CD14-positive monocyte (primary cell): ENCODE measurements at places on chromosomes 3 and 15. TPM values are rescaled to one million over a fixed set of nuclear protein-coding genes. Genes with fewer than 3 reads are reported as not detected.
A peak's percentile ranks its signal among the peaks of the same experiment; 100 is the strongest.

Gene CHRD
- not detected for polyA plus RNA-seq

Gene NDN
- polyA plus RNA-seq = 4.3 TPM

Gene OR4F6
- not detected for polyA plus RNA-seq

Gene TM4SF18
- polyA plus RNA-seq = not detected

Gene SLC12A1
- polyA plus RNA-seq = not detected

Gene GPR149
- polyA plus RNA-seq = not detected

Gene GRIP2
- not detected in 2 replicates for polyA plus RNA-seq

DNA sequence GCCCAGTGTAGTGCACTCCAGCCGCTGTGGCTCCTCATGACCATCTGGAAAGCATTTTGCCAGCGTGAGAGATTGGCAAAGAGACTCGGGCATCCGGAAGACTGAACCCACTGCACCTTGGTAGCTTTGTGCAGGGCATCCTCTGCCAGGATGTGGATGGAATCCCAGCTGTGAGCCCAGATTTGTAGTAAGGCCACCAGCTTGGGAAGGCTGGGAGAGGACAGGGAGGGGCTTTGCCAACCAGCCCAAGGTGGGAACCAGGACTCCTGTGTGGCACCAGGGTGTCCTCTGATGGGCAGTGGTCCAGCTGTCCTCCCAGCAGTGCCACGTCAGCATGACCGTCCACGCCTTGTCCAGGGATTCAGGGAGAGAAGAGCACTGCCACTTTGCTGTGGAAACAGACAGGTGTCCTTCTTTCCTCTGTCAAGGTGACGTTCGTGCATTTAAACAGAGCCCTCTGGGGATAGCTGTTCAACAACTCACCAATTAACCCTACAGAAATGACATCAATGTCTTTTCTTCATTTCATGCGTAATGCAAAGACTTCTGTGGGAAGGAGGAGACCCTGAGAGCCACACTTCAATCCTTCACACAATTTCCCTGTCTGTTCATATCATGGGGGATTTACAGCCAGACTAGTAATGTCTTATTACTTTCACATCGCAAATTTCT, 19.1 kb downstream of the KLF15 start:
- H3K36me3 ChIP-seq = no peaks in the 10 kb centered on the region
- H3K4me1 ChIP-seq = no peaks in the 10 kb centered on the region
- H3K4me3 ChIP-seq = no peak overlapping the region
- no peaks in the 10 kb centered on the region for H3K27me3 ChIP-seq
- no peak overlapping the region for H3K27ac ChIP-seq
- no peak for DNase-seq

DNA sequence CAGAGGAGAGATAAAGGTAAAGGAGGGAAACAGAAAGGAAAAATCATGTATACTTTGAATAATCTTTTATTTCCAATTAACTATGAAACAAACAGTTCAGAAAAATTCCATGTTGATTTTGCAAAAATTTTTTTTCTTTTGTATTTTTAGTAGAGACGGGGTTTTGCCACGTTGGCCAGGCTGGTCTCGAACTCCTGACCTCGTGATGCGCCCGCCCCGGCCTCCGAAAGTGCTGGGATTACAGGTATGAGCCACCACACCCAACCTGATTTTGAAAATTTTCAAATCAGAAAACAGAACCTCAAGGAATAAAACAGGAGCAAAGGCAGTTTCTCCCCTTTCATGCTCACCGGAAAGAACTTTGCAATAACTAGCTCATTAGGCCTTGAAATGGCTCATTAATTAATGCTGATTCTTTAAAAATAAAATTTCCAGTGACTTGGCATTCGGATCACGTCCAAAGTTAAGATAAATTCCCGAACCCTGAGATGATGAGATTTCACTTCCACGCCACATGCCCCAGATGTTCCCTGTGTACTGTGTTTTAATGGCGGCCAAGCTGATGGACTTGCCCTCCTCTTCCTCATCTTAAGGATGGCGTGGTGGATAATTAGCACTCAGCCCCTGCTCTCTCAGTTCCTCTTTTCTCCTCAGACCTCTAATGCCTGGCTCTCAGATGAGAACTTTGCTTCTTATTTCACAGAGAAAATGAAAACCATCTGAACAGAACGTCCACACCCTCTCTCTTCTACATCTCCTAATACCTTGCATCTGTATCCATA, 10.8 kb downstream of the BCL2L10 start:
- H3K4me3 ChIP-seq = no peak overlapping the region
- H3K36me3 ChIP-seq = no peaks in the 10 kb centered on the region
- H3K27ac ChIP-seq = peak overlapping the region; percentile 33
- peaks cover 20% of the 10 kb centered on the region for H3K4me1 ChIP-seq

DNA sequence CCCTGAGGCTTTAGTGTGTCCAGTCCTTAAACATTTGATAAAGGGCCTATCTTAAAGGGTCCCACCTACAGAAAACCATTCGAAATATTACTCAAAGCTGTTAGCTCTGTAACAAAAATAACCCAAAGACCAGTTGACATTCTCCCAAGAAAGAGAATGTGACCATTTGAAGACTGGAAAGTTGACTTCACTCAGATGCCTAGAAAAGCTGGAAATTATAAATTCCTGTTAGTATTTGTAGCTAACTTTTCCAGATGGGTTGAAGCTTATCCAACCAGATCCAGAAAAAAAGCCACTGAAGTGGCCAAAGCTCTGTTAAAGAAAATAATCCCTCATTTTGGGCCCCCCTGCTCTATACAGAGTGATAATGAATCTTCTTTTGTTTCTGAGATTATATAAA, 408.4 kb downstream of the PLOD2 start:
- H3K4me3 ChIP-seq = no peak overlapping the region
- H3K27ac ChIP-seq = no peak overlapping the region
- no peaks in the 10 kb centered on the region for H3K4me1 ChIP-seq
- H3K27me3 ChIP-seq = no peaks in the 10 kb centered on the region

DNA sequence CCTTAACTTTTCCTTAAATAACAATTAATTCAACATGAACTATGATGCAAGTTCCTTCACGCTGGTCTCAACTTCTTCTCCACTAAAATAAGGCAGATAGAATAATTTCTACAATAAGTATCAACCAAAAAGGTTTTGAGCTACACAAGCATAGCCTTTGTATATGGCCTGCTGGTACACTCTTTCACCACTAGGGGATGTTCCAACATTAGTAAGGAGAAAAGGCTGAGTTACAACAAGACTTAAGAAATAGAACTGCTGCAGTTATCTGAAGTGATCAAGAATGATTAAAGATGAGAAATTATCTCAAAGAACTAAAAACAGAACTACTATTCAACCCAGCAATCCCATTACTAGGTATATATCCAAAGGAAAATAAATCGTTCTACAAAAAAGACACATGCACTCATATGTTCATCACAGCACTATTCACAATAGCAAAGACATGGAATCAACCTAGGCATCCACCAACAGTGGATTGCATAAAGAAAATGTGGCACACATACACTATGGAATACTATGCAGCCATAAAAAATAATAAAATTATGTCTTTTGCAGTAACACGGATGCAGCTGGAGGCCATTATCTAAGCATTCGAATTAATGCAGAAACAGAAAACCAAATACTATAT, 14.4 kb downstream of the ATP13A3 start:
- no peak overlapping the region for H3K27ac ChIP-seq
- H3K27me3 ChIP-seq = no peaks in the 10 kb centered on the region
- H3K36me3 ChIP-seq = no peaks in the 10 kb centered on the region
- H3K4me1 ChIP-seq = peaks cover 4% of the 10 kb centered on the region
- no peak for DNase-seq

DNA sequence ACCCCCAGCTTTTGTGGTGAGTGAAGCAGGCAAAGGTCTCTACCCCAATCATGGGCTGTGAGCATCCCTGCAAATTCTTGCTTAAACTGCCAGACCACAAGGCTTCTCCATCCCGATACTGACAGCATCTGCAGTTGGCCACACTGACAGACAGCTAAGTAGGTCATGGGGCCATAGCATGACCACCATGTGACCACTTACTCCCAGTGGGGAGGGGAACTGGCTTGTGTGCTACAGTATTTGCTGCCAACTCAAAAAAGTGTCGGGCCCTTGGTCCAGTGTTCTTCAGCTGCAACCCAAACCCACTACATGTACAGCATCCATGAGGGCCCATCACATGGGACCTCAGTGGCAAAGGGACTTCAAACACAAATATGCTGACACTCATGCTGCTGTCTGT, 103.4 kb downstream of the SEC22A start:
- H3K27me3 ChIP-seq = no peaks in the 10 kb centered on the region
- no peak overlapping the region for H3K27ac ChIP-seq
- H3K4me1 ChIP-seq = no peaks in the 10 kb centered on the region
- DNase-seq = no peak

GRCh38 chr3:11624704-11625375, 18.9 kb downstream of the VGLL4 start:
- H3K36me3 ChIP-seq = no peaks in the 10 kb centered on the region
- no peak overlapping the region for H3K4me3 ChIP-seq
- no peaks in the 10 kb centered on the region for H3K27me3 ChIP-seq
- peaks cover 3% of the 10 kb centered on the region for H3K4me1 ChIP-seq
- peak overlapping the region; percentile 6 for H3K27ac ChIP-seq

DNA sequence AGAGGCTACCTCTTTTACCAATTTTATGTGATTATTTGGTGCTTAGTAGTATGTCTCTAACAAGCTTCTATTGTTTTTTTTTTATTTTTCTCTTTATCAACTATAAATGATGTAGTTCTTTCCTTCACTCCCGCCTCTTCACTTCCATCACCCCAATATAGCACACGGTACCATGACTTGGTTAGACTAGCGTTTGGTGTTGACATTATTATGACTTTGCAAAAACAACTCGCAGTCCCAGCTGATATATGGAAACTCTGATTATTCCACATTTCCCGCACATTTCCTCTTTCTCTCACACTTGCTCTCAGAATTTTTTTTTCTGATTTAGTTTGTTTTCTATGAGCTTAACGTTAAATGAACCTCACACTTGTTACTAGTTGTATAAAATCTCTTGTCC, 162.2 kb downstream of the GREM1 start:
- no peaks in the 10 kb centered on the region for H3K4me1 ChIP-seq
- no peaks in the 10 kb centered on the region for H3K27me3 ChIP-seq
- H3K27ac ChIP-seq = no peak overlapping the region
- H3K36me3 ChIP-seq = peaks cover 17% of the 10 kb centered on the region

- no peak for DNase-seq
- no peaks in the 10 kb centered on the region for H3K36me3 ChIP-seq
- no peak overlapping the region for H3K4me3 ChIP-seq
- H3K27ac ChIP-seq = no peak overlapping the region
Observed at GRCh38 chr3:197202694-197203093, 95.7 kb downstream of the DLG1 start.

DNA sequence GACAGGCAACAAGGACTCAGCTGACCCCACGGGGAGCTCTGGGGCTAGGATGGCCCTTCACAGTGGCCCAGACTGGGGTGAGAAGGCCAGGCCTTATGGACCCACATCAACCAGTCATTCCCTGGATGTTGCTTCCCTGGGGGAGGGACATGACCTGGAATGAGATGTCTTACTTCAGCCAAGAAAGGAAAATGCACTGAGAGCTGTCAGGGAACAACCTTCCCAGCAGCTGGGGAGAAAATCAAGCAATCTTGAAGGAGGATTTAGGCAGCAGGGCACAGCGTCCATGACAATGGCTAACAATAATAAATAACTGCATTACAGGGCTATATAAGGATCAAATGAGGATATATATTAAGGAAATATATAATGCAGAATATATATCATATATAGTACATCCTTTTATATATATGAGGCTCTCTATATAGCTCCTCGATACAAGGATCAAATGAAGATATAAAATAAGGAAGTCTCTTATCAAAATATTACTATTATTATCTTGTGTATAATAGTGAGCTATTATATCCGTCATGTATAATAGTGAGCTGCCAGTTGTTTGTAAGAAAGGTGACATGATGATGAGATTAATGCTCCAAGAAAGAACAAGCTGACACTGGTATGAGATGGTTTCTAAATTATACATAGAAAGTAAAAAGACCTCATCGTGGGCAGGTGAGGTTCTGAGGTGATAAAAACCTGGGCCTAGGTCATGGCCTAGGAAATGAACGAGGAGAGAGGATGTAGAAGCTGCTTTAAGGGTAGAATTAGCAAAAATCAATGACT, 117.8 kb upstream of the LIPC start:
- no peak for DNase-seq
- no peak overlapping the region for H3K27ac ChIP-seq
- no peaks in the 10 kb centered on the region for H3K27me3 ChIP-seq
- no peaks in the 10 kb centered on the region for H3K36me3 ChIP-seq

- peaks cover 30% of the 10 kb centered on the region for H3K4me1 ChIP-seq
- H3K27me3 ChIP-seq = peaks cover 5% of the 10 kb centered on the region
- no peak for DNase-seq
- H3K36me3 ChIP-seq = no peaks in the 10 kb centered on the region
- H3K27ac ChIP-seq = no peak overlapping the region
Observed at GRCh38 chr3:194086388-194087075, 49.4 kb upstream of the HES1 start.

DNA sequence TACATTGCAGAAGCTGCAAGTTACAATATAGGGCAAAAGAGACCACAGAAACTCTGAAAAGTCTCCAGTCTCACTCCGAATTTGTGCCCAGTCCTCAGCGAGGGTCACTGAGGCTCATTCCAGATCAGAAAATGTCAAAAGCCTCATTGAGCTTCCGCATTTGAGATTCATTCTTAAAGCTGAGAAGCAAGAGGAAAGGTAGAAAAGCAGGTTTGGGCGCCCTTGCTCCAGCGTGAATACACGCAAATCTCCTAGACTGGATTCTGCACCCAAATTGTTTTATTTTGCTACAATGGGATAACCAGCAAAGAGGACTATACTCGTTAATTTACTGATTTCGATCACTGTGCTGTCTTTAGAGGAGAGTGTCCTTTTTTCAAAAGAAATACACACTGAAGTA, 212.2 kb downstream of the STT3B start:
- no peak for DNase-seq
- no peak overlapping the region for H3K27ac ChIP-seq
- H3K36me3 ChIP-seq = no peaks in the 10 kb centered on the region
- H3K4me1 ChIP-seq = no peaks in the 10 kb centered on the region
- H3K4me3 ChIP-seq = no peak overlapping the region

DNA sequence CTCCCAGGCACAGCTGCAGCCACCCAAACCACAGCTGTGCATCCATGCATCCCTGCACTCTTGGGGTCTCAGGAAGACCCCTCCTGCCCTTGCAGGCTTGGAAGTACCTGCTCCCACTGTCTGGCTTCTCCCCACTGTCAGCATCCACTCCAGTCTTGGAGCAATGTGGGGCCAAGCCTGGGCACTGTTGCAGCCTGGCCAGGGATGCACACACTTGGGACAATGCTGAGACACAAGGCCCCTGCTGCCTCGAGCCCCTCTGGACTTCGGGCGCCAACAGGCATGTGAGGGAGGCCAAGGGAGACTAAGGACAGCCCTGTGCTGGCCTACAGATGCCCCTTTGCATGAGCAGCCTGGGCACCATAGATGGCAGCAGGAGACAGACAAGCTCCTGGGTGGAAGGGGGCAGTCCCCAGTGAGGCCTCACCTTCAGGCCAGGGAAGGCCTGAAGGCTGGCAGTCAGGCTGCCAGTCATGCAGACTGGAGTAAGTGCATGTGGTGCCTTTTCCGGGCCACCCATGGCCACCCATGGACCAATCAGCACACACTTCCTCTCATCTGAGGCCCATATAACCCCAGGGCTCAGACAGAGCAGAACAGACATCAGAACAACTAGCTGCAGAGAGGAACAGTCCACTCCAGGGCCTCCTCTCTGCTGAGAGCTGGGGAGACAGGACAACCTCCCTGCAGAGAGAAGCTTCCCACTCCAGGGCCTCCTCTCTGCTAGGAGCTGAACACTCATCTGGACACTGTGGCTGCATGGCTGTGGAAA, 219.0 kb downstream of the VGLL3 start:
- H3K27ac ChIP-seq = no peak overlapping the region
- H3K27me3 ChIP-seq = no peaks in the 10 kb centered on the region
- no peaks in the 10 kb centered on the region for H3K4me1 ChIP-seq
- H3K4me3 ChIP-seq = no peak overlapping the region
- no peaks in the 10 kb centered on the region for H3K36me3 ChIP-seq

GRCh38 chr3:42780892-42781700, 8.0 kb upstream of the CCDC13 start:
- peak; percentile 69 for DNase-seq
- H3K4me3 ChIP-seq = no peak overlapping the region
- peaks cover 9% of the 10 kb centered on the region for H3K36me3 ChIP-seq
- no peaks in the 10 kb centered on the region for H3K4me1 ChIP-seq
- no peaks in the 10 kb centered on the region for H3K27me3 ChIP-seq
